ENCODE measurements at places on chromosomes 7 and 10.

GRCh38 chr10:114885443-114885842, 52.6 kb upstream of the TRUB1 start:
- DNase-seq: no peak

GRCh38 chr10:9834434-9834833, 1183.2 kb upstream of the CELF2 start:
- no peak for DNase-seq

- DNase-seq: no peak
Measured at GRCh38 chr10:72704117-72704516, 12.2 kb downstream of the MCU start.

- peak; percentile 60 for DNase-seq
Measured at GRCh38 chr7:33821970-33822369, 83.4 kb upstream of the BMPER start.

GRCh38 chr10:129020651-129021330, 446.2 kb upstream of the MGMT start:
- no peak for DNase-seq

DNA sequence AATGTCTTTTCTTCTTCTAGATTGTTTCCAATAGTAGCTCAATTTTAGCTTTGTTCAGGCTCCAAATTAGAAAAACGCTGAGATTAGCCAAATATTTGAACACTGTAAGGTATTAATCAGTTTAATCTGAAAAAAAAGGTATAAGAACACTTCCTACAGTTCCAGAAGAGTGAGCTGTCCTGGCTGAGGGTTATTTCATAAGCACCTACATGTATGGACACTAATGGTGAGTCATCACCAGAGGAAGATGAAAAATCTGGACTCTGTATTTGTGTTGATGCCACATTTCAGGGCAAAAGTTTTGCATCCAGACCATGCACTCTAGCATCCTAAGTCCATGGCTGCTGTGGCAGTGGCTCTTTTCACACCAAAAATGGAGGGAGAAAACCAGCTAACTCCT, 189.5 kb downstream of the ANKRD30A start:
- DNase-seq: no peak

Data from EH (cell line).